SK-N-SH (cell line): ENCODE measurements at places on chromosomes 13 and 19. TPM values are rescaled to one million over a fixed set of nuclear protein-coding genes. Genes with fewer than 3 reads are reported as not detected.

The SCGB2B2 gene
- 0.03 TPM in 2 replicates for polyA plus RNA-seq

The KLF1 gene
- polyA plus RNA-seq: not detected in 2 replicates

The GNG7 gene
- polyA plus RNA-seq: 1.6 and 2.2 TPM in 2 replicates

The LMTK3 gene
- polyA plus RNA-seq: 2.0 and 3.2 TPM in 2 replicates

The KCNN1 gene
- 2.7 and 3.6 TPM in 2 replicates for polyA plus RNA-seq

The SIGLEC14 gene
- polyA plus RNA-seq: 0.03 TPM in 1 of 2 replicates, not detected in the other

The ZNF813 gene
- polyA plus RNA-seq: 0.44 and 0.78 TPM in 2 replicates

The PPFIA3 gene
- 5.7 and 5.8 TPM in 2 replicates for polyA plus RNA-seq

The JSRP1 gene
- 0.76 and 0.88 TPM in 2 replicates for polyA plus RNA-seq

The CNMD gene
- not detected in 2 replicates for polyA plus RNA-seq

The U2AF2 gene
- polyA plus RNA-seq: 217 and 321 TPM in 2 replicates

The FFAR1 gene
- not detected in 2 replicates for polyA plus RNA-seq

The CYP2B6 gene
- not detected in 2 replicates for polyA plus RNA-seq

The USHBP1 gene
- polyA plus RNA-seq: 0.03 and 0.05 TPM in 2 replicates

The GRIN2D gene
- polyA plus RNA-seq: 0.54 and 0.92 TPM in 2 replicates

The ZNF568 gene
- polyA plus RNA-seq: 5.5 and 7.2 TPM in 2 replicates

The F2RL3 gene
- not detected in 2 replicates for polyA plus RNA-seq

The FOSB gene
- polyA plus RNA-seq: 38.4 and 78.2 TPM in 2 replicates

The MBD3L3 gene
- 0.07 TPM in 1 of 2 replicates, not detected in the other for polyA plus RNA-seq

The KDM4B gene
- polyA plus RNA-seq: 10.0 and 12.2 TPM in 2 replicates

The FXYD1 gene
- polyA plus RNA-seq: 0.12 TPM in 1 of 2 replicates, not detected in the other

The SLITRK5 gene
- polyA plus RNA-seq: not detected in 2 replicates

The ZNF784 gene
- polyA plus RNA-seq: 5.0 and 5.5 TPM in 2 replicates

The RFPL4AL1 gene
- not detected in 2 replicates for polyA plus RNA-seq

The NPHS1 gene
- polyA plus RNA-seq: not detected in 2 replicates

The FBXO17 gene
- polyA plus RNA-seq: 30.8 and 40.7 TPM in 2 replicates

The ACER1 gene
- not detected in 2 replicates for polyA plus RNA-seq

The GIPR gene
- 1.3 and 1.4 TPM in 2 replicates for polyA plus RNA-seq

The SYNGR4 gene
- 0.08 TPM in 1 of 2 replicates, not detected in the other for polyA plus RNA-seq

The ZNF582 gene
- polyA plus RNA-seq: 4.5 and 5.9 TPM in 2 replicates

The OCEL1 gene
- 9.1 and 9.8 TPM in 2 replicates for polyA plus RNA-seq

The MYBPC2 gene
- not detected in 2 replicates for polyA plus RNA-seq

The UBAC2 gene
- 79.0 and 97.4 TPM in 2 replicates for polyA plus RNA-seq

The ZNF578 gene
- polyA plus RNA-seq: 2.5 and 3.3 TPM in 2 replicates

The CCDC159 gene
- 25.2 and 30.1 TPM in 2 replicates for polyA plus RNA-seq

The AMH gene
- 16.0 and 18.1 TPM in 2 replicates for polyA plus RNA-seq

The TMPRSS9 gene
- polyA plus RNA-seq: not detected in 2 replicates

The VSTM2B gene
- not detected in 2 replicates for polyA plus RNA-seq

The CEACAM3 gene
- polyA plus RNA-seq: not detected in 2 replicates

The ZNF554 gene
- 1.7 and 2.1 TPM in 2 replicates for polyA plus RNA-seq

The ATCAY gene
- 0.84 and 1.2 TPM in 2 replicates for polyA plus RNA-seq

The PRKCG gene
- polyA plus RNA-seq: 0.08 and 0.26 TPM in 2 replicates

The ZNF534 gene
- polyA plus RNA-seq: not detected in 2 replicates

The TTYH1 gene
- polyA plus RNA-seq: 0.05 and 0.21 TPM in 2 replicates

The CLIP3 gene
- polyA plus RNA-seq: 7.1 and 13.1 TPM in 2 replicates

The DIAPH3 gene
- 5.4 TPM in 2 replicates for polyA plus RNA-seq

The OLFM2 gene
- polyA plus RNA-seq: 8.2 and 10.7 TPM in 2 replicates

The WDR88 gene
- 0.03 TPM in 1 of 2 replicates, not detected in the other for polyA plus RNA-seq

The CILP2 gene
- polyA plus RNA-seq: 0.96 and 1.9 TPM in 2 replicates

The FCHO1 gene
- polyA plus RNA-seq: 0.19 and 0.71 TPM in 2 replicates

The ZNF100 gene
- polyA plus RNA-seq: 0.93 and 1.1 TPM in 2 replicates

The IGSF23 gene
- 0.08 and 0.10 TPM in 2 replicates for polyA plus RNA-seq

The TJP3 gene
- 0.24 and 0.36 TPM in 2 replicates for polyA plus RNA-seq

The LILRA5 gene
- polyA plus RNA-seq: not detected in 2 replicates

The GPC6 gene
- polyA plus RNA-seq: 6.5 and 6.7 TPM in 2 replicates

The TTC9B gene
- polyA plus RNA-seq: 0.30 and 0.52 TPM in 2 replicates

The GRK1 gene
- polyA plus RNA-seq: 0.08 and 0.12 TPM in 2 replicates
